ENCODE measurements at places on chromosomes 1 and 21.

DNA sequence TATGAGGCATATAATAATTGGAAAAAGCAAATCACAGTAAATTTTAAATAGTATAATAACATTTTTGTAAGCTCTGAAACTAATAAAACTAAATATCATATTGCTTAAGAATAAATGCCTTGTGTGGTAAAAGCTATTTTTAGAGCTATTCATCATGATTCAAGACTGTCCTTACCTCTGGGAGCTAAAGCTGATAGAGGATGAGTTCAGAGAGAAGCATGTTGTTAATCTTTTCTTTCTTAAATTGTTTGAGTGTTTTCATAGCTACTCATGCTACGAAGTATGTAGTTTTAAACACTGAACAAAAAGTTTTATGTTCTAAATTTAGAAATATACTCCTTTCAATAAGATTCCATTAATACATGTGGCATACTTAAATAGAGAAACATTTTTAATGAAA, 30.5 kb downstream of the IFI16 start:
- no peak for DNase-seq

DNA sequence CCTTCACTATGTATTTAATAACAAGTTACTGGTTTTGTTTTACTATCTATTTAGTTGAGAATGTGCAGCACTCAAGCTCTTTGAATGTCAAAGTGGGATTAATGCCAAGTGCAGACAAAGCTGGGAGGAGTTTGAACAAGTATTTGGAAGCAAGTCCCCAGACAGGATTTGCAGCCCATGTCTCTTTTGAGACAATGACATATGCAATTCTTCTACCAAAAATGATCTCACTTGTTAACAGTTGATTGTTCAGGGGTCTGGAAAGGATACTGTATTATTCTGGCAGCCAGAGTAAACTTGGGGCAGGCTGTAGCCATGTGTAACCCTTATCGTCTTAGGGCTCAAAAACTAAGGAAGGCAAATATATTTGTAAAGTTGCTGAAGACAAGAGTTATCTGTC, 15.8 kb downstream of the COLGALT2 start:
- no peak for DNase-seq

DNA sequence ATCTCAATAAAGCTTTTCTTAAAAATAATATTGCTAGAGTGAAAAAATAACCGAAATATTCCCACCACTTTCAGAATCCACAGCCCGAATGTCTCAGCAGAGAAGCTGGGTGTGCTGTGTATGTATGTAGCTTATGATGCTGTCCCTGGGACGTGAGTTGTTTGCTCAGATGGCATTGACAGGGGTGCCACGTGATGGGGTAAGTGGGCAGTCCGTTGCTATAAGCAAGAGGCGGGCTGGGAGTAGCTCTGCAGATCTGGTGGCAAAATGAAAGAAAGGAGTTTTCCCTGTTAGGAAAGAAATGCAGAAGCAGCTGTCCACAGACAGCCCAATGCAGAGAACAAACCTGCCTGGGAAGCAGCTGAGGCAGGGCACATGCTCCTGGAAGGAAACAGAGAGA, 3.8 kb upstream of the FAM20B start:
- DNase-seq: no peak

DNA sequence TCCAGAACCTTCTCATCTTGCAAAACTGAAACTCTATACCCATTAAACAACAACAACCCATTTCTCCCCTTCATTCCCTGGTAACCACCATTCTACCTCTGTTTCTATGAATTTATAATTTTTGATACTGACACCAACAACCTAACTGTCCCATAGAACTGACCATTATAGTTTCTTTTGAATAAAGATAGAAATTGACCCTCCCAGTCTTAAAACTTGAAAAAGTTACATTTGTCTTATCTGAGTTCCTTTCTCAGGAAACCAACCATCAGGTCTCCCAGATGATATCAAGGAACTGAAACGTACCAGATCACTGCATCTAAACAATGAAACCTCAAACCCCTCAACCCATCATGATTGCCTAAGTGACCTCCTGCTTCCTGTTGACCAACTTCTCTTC, 27.1 kb downstream of the RNF115 start:
- DNase-seq: no peak

DNA sequence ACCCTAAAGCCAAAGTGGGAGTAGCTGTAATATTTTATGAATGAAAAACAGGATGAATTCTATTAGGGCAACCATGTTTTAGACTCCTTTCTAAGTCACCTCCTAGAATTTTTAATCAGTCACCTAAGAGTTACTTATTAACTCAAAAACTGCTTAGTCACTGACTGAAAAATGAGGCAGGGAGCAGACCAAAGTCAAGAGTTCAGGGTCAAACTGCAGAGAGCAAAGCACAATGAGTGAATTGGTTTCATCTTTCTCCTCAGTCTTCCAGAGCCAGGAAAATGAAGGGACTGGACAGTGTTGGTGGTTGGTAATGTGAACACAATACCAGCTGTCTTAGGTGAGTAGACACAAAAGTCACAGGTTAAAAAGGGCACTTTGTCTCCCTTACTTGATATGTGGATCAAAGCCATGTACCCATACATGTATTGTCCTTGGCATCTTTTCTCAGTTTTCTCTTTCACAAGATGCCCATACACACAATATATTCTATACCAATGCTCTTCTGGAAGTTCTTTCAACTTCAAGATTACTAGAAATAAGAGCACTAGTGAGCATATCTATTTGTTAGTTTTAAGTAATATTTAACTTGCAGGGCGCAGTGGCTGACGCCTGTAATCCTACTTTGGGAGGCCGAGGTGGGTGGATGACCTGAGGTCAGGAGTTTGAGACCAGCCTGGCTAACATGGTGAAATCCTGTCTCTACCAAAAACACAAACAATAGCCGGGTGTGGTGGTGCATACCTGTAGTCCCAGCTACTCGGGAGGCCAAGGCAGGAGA, 42.2 kb downstream of the ATP1B1 start:
- no peak for DNase-seq

- no peak for DNase-seq
Observed at GRCh38 chr1:155175927-155176371, 2.3 kb downstream of the TRIM46 start.

DNA sequence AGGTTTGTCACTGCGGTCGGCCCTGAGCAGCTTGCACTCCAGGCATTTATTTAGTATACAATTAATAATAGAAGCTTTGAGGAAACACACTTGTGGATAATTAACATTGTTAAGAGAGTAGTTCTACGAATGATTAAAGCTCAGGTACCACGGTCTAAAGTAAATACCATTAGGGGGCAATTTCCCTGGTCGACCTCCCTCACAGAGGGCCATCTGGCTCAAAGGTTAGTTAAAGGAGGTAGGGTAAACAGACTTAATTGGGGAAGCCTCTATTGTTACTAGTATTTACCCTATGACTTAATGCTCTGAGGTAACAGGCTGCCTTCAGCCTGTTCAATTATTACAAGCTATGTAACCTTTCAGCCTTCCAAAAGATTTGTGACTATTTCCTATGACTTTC, 122.3 kb upstream of the SLC44A3 start:
- DNase-seq: no peak

DNA sequence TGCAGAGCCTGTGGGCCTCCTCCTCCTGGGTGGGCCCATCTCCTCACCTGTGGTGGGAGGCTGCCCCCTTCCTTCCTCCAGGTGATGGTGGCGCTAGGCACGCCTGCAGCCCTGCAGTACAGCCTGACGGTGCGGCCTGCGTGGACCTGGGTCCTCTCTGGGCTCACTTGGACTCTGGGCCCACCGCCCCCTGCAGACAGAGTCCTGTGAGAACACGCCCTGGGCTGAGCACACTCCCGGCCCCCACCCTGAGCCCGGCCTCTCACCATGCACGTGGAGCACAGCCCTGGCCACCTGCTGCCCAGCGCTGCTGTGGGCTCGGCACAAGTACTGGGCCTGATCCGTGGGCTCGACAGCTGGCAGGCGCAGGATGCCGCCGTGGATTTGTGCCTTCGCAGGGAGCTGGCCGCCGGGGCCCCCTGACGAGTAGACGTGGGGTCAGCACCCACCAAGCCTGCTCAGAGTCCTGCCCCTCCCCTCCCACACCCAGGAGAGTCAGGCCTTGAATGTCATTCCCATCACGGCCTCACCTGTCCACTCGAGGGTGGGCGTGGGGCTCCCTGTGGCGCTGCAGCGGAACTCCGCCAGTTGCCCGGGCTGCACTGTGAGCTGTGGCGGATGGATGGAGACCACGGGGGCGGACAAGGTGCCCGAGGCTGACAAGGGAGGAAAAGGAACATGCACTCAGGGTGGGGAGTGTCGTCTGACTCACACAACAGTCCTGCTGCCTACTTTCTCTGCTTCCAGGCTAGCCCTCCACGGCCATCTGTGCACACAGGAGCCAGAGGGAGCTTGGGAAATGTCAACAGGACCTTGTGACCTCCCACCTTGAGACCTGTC, 43.4 kb downstream of the LDLRAD2 start:
- DNase-seq: no peak
